ENCODE measurements at places on chromosomes 16 and 17.
A peak's percentile ranks its signal among the peaks of the same experiment; 100 is the strongest.

DNA sequence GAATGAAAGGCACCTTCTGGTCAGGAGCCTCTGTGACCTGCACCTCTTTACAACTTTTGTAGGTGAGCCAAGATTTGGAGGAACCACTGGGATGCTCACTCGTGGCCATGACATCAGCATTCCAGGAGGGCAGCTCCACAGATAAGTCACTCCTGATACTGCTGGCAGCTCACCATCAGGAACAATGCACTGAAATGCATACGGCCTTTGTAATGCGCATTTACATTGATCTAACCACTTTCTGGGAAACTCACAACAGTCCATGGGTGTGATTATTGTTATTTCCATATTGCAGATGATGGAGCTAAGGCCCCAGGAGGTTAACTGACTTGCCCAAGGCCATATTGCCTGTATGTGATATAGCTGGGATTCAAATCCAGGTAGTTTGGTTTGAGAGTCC lies 34.3 kb upstream of the PMFBP1 start:
- DNase-seq = no peak

DNA sequence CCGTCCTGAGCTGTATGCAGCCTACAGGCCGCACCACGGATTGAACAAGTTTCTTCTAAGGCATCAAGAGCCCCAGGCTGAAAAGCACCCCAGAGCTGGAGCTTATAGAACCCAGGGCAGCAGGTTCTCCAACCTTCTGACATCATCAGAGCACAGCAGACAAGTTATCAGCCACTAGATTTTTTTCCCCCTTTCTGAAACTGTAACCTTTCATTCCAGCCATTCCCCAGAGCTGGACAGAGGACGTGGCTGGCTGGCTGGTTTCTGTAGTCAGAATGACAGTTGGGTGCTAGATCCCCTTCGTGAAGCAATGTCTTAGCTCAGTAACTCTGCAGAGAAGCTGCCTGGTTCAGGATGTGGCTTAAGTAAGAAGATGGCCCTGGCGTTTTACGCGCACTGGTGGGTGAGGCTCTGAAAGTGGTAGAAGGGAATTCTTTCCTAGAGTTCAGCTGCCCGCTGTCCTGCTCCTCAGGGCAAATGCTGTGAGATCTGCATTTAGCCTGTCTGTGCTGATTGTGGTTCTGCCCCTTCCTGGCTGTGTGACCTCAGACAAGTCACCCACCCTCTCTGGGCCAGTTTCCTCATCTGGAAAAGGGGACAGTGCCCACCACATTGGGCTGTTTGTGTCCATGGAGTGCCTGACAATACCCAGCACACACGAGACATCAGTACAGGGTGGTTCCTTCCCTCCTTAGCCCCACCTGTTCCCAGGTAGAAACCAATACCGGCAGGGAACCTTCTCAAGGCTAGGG lies 9.1 kb downstream of the DEXI start:
- no peak for DNase-seq

DNA sequence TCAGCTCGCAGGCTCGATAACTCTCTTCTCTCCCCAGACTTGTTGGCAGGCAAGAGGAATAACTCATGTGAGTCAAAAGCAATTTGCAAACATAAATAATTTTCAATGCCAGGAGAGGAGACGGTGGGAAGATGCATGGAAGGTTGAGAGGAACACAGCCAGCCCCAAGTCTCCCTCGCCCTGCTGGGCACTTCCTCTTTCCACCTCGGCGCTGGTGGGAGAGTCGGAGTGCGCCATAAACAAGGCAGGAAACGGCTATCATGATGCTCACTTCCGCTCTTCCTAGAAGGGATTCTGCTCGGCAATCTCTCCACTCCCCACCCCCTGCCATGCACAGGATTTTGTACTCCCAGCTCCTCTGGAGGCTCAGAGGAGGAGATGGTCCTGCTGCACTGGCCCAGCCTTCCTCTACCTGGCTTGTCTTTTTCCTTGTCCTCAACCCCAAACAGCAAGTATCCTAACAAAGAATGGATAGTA lies 13.0 kb downstream of the CBX4 start:
- no peak for DNase-seq

GRCh38 chr16:89174055-89174827 lies 2.7 kb downstream of the CDH15 start:
- no peak for DNase-seq

DNA sequence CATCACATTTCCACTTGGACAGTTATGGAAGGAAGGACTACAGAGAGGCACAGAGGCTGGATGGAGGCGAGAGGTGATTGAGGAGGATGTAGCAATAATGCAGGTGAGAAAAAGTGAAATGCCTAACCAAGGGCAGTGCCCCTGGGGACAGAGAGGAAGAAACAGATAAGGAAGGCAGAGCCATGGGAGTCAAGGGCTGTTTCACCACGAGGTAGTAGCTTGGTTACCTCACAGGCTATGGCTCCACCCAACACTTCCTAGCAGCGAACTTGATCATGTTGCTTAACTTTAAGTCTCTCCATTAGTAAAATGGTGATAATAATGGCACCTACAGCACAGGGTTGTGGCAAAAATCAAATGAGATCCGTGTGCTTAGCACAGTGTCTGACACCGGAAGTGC lies 83.9 kb downstream of the YPEL2 start:
- no peak for DNase-seq

DNA sequence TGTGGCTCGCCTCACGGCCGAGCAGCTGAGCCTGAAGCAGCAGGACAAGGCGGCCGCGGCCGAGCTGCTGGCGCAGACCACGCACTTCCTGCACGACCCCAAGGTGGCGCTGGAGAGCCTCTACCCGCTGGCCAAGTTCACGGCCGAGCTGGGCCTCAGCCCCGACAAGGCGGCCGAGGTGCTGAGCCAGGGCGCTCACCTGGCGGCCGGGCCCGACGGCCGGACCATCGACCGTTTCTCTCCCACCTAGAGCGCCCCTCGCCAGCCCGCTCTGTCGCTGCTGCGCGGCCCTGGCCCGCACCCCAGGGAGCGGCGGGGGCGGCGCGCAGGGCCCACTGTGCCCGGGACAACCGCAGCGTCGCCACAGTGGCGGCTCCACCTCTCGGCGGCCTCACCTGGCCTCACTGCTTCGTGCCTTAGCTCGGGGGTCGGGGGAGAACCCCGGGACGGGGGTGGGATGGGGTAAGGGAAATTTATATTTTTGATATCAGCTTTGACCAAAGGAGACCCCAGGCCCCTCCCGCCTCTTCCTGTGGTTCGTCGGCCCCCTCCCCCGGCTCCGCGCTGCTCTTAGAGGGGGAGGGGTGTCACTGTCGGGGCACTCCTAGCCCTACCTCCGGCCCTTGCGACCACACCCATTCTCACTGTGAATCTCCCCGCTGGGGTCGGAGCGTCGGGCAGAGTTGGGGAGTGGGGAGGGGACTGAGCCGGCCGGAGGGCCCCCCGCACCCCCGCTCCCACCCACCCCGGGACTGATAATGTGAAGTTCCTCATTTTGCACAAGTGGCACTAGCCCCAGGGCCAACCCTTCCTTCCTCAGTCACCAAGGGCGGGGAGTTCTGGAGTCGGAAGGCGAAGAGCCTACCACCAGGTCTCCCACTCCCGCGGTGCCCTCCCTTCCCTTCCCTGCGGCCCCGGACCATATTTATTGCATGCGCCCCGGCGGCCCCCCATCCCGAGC lies 4.0 kb downstream of the HIC1 start:
- DNase-seq = no peak

- DNase-seq = no peak
These were observed 1.4 kb downstream of the GCSH start for GRCh38 chr16:81094771-81095251.

GRCh38 chr16:58381661-58382060 lies 10.6 kb upstream of the GINS3 start:
- no peak for DNase-seq

DNA sequence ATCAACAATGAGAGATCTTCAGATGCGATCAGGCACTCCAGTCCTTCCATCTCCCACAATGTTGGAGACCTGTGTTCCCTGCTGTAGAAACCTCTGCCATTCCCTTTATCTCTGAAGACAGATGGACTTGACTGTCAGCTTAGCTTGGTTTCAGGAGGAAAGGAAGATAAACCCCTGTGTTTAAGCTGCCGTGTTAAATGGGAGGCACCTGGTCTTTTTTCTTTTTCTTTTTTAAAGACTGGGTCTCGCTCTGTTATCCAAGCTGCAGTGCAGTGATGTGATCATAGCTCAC lies 63.1 kb downstream of the USP22 start:
- DNase-seq = no peak

- DNase-seq = no peak
These were observed 18.9 kb downstream of the ACSF3 start for GRCh38 chr16:89112377-89113151.

DNA sequence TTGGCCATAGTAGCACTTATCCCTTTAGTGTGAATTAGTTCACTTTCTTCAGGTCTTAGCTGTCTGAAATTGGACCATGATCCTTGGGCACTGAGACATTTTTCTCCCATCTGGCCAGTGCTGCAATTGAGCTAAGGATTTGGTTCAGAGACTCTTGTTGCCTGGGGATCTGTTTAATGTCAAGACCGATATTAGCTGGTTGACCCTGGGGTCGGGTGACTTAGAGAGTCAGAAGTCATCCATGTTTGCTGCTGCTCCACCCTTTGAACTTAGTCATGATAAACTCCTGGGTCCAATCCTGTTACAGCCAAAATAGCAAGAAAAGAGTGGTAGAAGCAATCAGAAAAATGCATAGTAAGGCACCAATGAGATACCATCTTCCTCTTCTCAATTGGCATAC lies 45.8 kb upstream of the TOX3 start:
- DNase-seq = no peak

- DNase-seq = no peak
These were observed 49.9 kb downstream of the ATP2C2 start for GRCh38 chr16:84418056-84418849.

- DNase-seq = peak; percentile 66
These were observed 163.6 kb downstream of the HS3ST3A1 start for GRCh38 chr17:13437966-13438779.

GRCh38 chr16:1433756-1434155 lies 2.9 kb downstream of the PERCC1 start:
- no peak for DNase-seq

GRCh38 chr17:36578671-36579070 lies 13.0 kb upstream of the DHRS11 start:
- DNase-seq = no peak

DNA sequence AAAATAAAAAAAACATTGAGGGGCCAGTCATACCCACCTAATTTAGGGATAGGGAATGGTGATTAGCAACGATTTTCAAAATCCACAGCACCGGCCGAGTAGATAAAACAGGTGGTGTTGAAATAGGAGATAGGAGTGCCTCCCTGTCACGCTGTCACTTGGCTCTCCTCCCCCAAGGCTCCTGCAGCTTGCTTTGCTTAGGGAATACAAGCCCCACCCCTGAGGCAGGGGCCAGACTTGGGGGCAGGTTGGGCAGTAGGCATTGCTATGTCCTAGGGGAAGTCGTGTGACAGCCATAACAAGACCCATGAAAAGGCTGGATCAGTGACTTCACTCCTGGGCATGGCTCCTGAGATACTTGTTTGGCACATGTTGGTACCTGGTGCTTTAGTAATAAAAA lies 25.8 kb downstream of the POLR2A start:
- no peak for DNase-seq

DNA sequence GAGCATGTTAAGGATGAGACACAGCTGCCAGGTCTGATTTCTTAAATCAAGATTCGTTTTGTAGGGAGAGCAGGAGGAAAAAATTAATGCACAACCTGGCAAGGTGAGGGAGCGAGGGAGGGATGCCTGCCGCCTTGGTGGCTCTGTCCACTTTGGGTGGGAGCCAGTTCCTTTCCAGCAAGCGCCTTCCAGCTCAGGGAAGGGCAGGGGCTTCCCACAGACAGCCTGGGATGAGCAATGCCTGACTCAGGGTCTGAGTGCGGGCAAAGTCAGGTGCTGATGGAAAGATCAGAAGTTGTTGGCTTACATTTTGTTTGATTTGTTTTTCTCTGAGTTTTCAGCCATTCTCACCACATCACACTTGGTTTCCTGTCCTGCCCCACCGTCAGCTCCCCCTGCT lies 220.7 kb downstream of the ENGASE start:
- DNase-seq = no peak

DNA sequence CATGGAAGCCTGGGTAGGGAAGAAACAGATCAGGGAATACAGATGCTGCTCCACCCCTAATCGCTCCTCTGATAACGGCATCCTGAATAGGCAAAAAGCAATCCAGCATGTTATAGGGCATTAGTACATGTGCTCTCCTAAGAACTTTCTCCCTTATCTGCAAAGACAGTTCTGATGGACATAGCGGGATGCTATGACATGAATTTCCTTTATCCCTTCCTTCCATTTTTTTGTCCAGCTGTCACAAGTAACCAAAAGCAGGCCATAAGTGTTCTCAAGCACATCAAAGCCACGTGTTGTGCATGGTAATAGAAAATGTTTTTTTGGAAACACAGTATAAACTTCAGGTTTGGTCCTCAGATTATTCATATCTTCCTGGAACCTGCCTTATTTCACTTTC lies 141.4 kb upstream of the MON1B start:
- no peak for DNase-seq

GRCh38 chr17:61129267-61130254 lies 270.1 kb upstream of the TBX2 start:
- no peak for DNase-seq

DNA sequence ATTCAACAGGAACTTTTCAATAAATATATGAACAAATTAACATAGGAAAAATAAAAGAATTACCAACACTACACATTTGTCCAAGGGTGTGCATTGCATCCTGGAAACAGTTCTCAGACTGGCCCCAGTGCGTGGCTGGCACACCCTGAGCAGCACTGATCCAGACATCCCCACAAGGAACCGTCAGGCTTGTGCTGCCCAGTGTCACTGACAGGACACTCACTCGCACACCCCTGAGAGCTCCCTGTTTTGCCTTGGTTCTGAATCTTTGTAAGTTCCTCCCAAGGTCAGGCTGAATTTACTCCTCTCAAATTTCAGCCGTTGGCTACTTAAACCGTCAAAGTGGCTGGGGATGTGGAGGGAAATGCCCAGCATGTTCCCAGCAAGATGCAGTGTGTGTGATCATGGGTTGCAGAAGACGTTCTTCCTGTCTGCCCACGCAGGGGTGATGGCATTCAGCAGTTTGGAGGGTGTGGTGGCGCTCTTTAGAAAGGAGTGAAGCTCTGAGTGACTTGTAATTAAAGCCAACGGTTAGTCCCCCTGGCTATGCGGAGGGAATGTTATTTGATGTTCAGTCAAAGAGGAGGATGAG lies 1.7 kb downstream of the MT2A start:
- peak; percentile 84 for DNase-seq

DNA sequence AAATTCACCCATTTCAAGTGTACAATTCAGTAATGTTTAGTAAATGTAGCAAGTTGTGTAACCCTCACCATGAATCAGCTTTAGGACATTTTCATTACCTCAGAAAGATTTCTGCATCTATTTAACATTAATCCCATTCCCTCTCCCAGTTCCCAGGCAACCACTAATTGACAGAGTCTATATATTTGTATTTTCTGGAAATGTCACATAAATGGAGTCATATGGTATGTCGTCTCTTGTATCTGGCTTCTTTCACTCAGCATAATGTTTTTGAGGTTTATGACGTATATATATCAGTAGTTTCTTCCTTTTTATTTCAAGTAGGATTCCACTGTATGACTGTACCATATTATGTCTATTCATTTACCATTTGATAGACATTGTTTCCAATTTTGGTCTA lies 199.8 kb downstream of the CYB561 start:
- DNase-seq = no peak

- DNase-seq = no peak
These were observed 36.2 kb downstream of the USP10 start for GRCh38 chr16:84735849-84736586.

Data from stromal cell of bone marrow (primary cell).